ENCODE measurements at places on chromosomes 2 and 18. TPM values are rescaled to one million over a fixed set of nuclear protein-coding genes. Genes with fewer than 3 reads are reported as not detected.

Gene TANC1
- 13.6 TPM for polyA plus RNA-seq

Gene CD8B
- polyA plus RNA-seq, result 0.78 TPM

Gene HRH4
- polyA plus RNA-seq, result not detected

Gene NYAP2
- polyA plus RNA-seq, result not detected

Gene ALS2
- 5.2 TPM for polyA plus RNA-seq

Gene CCDC68
- 8.3 TPM for polyA plus RNA-seq

Gene CCDC74B
- 2.0 TPM for polyA plus RNA-seq

Gene ERFE
- 0.75 TPM for polyA plus RNA-seq

Gene GPR17
- 0.25 TPM for polyA plus RNA-seq

Gene SNTG2
- polyA plus RNA-seq, result 1.1 TPM
